Right cardiac atrium (tissue), 5 donors: ENCODE measurements at places on chromosomes 6 and 20. TPM values are rescaled to one million over a fixed set of nuclear protein-coding genes. Genes with fewer than 3 reads are reported as not detected.

RNF144B gene
- 7.1 TPM for polyA plus RNA-seq

PHACTR3 gene
- polyA plus RNA-seq, result 14.5 TPM

MMS22L gene
- 0.84 TPM for polyA plus RNA-seq

SLC35D3 gene
- polyA plus RNA-seq, result 0.05 TPM

OR12D3 gene
- not detected for polyA plus RNA-seq

SAPCD1 gene
- polyA plus RNA-seq, result 0.25 TPM

SALL4 gene
- 0.09 TPM for polyA plus RNA-seq

TFAP2A gene
- polyA plus RNA-seq, result 0.57 TPM

GJA10 gene
- polyA plus RNA-seq, result not detected

SLC32A1 gene
- not detected for polyA plus RNA-seq
